ENCODE measurements at places on chromosomes 4 and X.
A peak's percentile ranks its signal among the peaks of the same experiment; 100 is the strongest.

DNA sequence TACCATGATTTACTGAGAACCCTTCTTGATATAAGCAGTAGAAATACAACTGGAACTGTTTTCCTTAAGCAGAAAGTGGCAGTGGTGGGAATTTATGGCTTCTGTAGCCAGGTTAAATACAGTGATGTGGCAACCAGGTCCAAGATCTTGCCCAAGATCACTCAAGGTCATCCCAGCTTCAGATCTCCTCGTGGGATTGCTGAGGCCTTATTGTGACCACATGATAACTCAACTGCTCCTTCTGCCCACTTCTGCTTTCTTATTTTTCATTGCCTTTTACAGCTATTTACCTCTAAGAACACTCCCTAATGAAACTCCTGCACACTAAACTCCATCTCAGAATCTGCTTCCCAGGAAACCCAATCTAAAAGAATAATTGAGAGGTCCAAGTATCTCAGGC, 12.4 kb upstream of the CYBB start:
- peaks cover 16% of the 10 kb centered on the region for H3K27me3 ChIP-seq
- H3K27ac ChIP-seq, result no peak overlapping the region
- H3K4me3 ChIP-seq, result no peak overlapping the region
- H3K4me1 ChIP-seq, result peaks cover 6% of the 10 kb centered on the region
- DNase-seq, result no peak

- no peak overlapping the region for H3K4me3 ChIP-seq
- H3K27me3 ChIP-seq, result peaks cover 3% of the 10 kb centered on the region
These were observed 130.0 kb upstream of the MAP9 start for GRCh38 chr4:155506745-155507144.

DNA sequence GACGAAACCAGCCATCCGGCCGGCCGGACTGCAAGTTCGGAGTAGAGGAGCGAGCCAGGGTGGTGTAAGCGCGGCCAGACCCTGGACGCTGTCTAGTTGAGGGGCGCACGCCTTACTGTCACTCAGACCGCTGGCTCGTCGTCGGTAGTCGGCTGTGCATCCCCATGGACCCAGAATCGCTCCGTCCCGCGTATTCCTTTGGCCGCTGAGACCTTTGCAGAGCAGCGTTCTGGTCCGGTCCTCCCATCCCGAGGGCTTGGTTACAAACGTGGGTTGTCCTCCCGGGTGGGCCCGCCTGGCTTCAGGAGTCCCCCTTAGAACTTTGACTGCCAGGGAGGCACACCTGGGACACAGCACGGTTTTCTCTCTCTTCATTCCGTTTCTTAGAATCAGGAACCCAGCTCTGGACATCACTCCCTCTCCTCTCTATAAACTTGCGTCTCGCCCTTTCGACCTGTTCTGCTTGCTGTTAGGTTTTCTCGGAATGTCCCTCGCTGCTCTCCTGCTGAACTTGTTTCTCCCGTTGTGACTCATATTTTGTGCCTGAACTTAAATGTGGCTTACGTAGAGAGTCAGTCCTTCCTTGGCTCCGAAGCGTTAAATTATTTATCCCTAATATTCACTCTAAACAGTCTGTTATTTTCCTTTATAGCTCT, 672 bp downstream of the PGM2 start:
- no peaks in the 10 kb centered on the region for H3K27me3 ChIP-seq
- no peak for DNase-seq

GRCh38 chrX:12777670-12778069, 13.5 kb upstream of the PRPS2 start:
- H3K27me3 ChIP-seq, result peaks cover 39% of the 10 kb centered on the region
- H3K4me3 ChIP-seq, result no peak overlapping the region
- H3K4me1 ChIP-seq, result no peaks in the 10 kb centered on the region
- no peak overlapping the region for H3K27ac ChIP-seq
- DNase-seq, result no peak

DNA sequence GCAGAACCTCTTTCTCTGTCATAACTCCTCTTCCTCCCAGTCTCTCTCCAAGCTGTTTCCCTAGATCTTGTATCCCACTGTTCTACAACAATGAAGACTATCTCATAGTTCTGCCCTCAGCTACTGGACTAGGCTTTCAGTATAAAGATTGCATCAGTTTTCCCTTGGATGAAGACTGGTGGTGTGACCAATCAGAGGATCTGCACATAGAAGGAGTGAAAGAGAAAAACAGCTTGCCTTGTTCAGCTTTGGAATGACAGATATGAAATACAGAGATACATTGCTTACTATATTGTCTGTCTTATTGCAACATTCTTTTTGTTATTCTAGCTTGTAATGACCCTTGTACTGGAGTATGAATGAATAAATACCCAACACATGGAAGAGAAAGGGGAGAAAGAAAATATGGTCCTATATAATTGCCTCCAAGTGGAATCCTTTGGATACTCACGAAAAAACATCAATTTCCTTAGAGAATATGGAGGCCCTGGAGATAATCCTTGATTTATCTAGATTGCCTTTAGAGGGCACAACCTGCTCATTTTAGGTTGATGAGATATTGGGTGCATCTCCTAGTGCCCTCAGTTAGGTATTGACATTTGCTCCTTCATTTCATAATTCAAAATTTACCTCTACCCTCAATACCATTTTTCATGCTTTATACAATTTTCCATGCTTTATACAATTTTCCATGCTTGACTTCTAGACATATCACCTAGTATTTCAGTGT, 395.8 kb downstream of the NAF1 start:
- no peak overlapping the region for H3K27ac ChIP-seq
- no peaks in the 10 kb centered on the region for H3K27me3 ChIP-seq
- no peaks in the 10 kb centered on the region for H3K4me1 ChIP-seq
- H3K36me3 ChIP-seq, result no peaks in the 10 kb centered on the region
- no peak for DNase-seq
- H3K4me3 ChIP-seq, result no peak overlapping the region

- no peak overlapping the region for H3K4me3 ChIP-seq
- H3K4me1 ChIP-seq, result peaks cover 7% of the 10 kb centered on the region
- DNase-seq, result no peak
- peaks cover 36% of the 10 kb centered on the region for H3K27me3 ChIP-seq
These were observed 115.7 kb upstream of the ZXDA start for GRCh38 chrX:58025979-58026378.

DNA sequence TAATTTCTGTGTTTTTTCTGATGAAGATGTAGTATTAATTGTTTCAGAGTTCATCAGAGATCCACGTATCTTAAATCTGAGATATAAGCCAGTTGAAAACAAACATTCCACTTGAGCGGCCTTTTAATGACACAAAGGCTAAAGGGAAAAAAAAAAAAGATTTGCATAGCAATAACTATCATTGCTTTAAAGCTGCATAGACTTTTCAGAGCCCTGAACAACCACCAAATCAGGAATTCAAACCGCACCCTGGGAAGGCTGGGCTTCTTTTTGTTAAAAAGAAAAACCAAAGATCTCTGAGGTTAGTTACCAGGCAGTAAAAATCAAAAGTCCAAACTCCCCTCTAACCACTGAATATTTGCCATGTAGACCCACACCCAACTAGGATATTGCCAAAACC, 206.0 kb downstream of the HHIP start:
- H3K27ac ChIP-seq, result no peak overlapping the region
- H3K27me3 ChIP-seq, result no peaks in the 10 kb centered on the region
- H3K4me1 ChIP-seq, result no peaks in the 10 kb centered on the region
- H3K36me3 ChIP-seq, result no peaks in the 10 kb centered on the region

DNA sequence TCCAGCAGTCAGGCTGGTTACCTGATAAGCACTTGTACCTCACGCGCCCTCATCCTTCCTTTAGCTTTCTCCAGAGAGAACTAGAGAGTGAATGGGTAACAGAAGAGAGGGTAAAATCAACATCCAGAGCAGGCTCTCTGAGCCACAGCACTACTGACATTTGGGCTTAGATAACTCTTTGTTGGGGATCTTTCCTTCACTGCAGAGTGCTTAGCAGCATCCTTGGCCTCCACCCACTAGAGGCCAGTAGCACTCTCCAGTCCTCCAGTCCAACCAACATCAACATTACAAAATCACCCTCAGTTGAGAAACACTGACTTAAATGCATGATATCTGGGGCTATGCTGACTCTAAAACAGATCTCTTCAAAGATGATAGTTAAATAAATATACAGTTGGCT, 220.7 kb downstream of the TACR3 start:
- no peak overlapping the region for H3K27ac ChIP-seq
- H3K27me3 ChIP-seq, result no peaks in the 10 kb centered on the region
- H3K4me1 ChIP-seq, result peaks cover 6% of the 10 kb centered on the region
- H3K4me3 ChIP-seq, result no peak overlapping the region
- no peaks in the 10 kb centered on the region for H3K36me3 ChIP-seq
- DNase-seq, result no peak

- no peaks in the 10 kb centered on the region for H3K36me3 ChIP-seq
- no peak overlapping the region for H3K27ac ChIP-seq
- no peak for DNase-seq
- H3K4me1 ChIP-seq, result no peaks in the 10 kb centered on the region
- peaks cover 8% of the 10 kb centered on the region for H3K27me3 ChIP-seq
- no peak overlapping the region for H3K4me3 ChIP-seq
These were observed 161.3 kb upstream of the MAGEB18 start for GRCh38 chrX:25976683-25977310.

- H3K27me3 ChIP-seq, result no peaks in the 10 kb centered on the region
- DNase-seq, result no peak
- H3K4me3 ChIP-seq, result no peak overlapping the region
- no peaks in the 10 kb centered on the region for H3K36me3 ChIP-seq
- no peak overlapping the region for H3K27ac ChIP-seq
- no peaks in the 10 kb centered on the region for H3K4me1 ChIP-seq
These were observed 168.7 kb downstream of the STK32B start for GRCh38 chr4:5220028-5220427.

DNA sequence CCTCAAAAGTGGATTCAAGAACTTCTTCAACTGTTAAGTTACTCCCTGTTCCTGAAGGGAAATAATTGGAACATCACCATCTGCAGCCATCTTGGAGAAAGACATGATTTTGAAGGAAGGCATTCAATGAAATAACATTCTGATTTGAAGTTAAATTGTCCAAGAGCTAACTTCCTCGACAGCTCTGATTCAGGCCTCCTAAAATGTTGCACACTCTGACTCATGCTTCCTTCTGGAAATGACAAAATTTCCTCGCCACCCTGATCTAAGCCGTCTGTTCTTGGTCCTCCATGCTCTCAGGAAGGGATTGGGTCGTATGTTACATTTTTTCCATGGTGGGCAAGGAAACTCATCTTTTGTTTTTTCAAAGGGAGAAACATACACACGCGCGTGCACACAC, 496.9 kb upstream of the DIPK2B start:
- no peak overlapping the region for H3K27ac ChIP-seq
- peaks cover 47% of the 10 kb centered on the region for H3K27me3 ChIP-seq
- no peak overlapping the region for H3K4me3 ChIP-seq
- no peaks in the 10 kb centered on the region for H3K36me3 ChIP-seq
- no peak for DNase-seq
- peaks cover 26% of the 10 kb centered on the region for H3K4me1 ChIP-seq

GRCh38 chr4:145888393-145888792, 50.2 kb downstream of the ZNF827 start:
- peaks cover 11% of the 10 kb centered on the region for H3K4me1 ChIP-seq
- no peak overlapping the region for H3K4me3 ChIP-seq
- no peak overlapping the region for H3K27ac ChIP-seq
- no peak for DNase-seq
- no peaks in the 10 kb centered on the region for H3K27me3 ChIP-seq
- peaks cover 90% of the 10 kb centered on the region for H3K36me3 ChIP-seq

DNA sequence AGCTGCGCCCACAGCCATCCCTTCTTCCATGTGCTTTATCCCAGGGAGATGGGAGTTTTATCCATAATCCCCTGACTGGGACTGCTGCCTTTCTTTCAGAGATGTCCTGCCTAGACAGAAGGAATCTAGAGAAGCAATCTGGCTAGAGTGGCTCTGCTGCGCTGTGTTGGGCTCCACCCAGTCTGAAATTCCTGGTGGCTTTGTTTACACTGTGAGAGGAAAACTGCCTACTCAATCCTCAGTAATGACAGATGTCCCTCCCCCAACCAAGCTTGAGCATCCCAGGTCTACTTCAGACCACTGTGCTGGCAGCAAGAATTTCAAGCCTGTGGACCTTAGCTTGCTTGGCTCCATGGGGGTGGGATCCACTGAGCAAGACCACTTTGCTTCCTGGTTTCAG, 116.9 kb upstream of the AR start:
- peaks cover 46% of the 10 kb centered on the region for H3K27me3 ChIP-seq
- H3K4me3 ChIP-seq, result no peak overlapping the region
- H3K36me3 ChIP-seq, result no peaks in the 10 kb centered on the region
- H3K4me1 ChIP-seq, result no peaks in the 10 kb centered on the region

DNA sequence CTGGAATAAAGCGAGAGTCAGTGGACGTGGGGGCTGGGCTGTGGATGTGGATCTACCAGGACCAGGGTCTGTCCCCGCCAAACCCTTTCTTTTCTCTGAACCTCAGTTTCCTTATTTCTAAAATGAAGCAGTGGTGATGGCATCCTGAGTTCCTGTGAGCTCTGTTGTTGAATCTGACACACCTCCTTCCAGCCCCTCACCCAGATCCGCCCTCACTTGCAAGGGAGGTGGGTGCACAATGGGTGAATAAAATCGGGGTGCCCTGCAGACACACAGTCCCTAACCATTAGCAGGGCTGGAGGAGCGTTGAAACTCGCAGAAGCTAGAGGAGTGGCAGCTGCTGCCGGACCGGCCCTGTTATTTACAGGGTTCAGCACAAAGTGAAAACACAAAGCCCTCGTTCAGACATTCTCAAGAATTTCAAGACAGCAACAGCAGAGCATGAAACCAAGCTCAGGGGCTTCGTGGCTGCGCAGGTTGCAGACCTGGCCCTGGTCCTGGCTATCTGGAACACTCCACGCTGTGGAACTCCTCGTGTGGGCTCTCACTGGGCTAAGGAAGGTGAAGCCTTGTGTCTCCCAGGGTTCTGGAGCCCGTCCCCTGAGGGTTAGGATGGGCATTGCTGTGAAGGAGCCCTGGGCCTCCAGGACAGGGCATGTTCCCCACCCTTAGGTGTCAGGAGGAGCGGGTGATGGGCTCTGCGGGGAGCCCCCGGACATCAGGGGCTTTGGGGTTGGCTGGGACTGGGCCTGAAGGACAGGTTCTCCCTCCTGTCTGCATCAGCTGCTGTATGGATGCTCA, 42.9 kb downstream of the PSAPL1 start:
- DNase-seq, result peak; percentile 11
- H3K27me3 ChIP-seq, result peaks cover 24% of the 10 kb centered on the region
- H3K36me3 ChIP-seq, result no peaks in the 10 kb centered on the region
- no peaks in the 10 kb centered on the region for H3K4me1 ChIP-seq

DNA sequence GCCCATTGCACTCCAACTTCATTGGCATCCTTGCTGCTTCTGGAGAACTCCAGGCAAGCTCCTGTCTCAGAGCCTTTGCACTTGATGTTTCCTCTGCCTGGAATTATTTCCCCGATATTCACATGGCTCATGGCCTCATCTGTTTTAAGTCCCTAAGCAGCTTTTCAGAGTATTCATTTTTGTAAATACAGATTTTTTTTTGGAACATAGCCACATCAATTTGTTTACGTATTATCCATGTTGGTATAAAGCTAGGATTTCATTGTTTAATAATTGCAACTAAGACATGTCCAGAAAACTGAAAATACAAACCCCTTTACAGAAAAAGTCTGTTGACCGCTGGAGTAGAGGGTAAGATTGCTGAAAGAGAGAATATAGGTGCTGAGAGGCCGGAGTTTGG, 142.0 kb downstream of the CAMK2D start:
- H3K4me1 ChIP-seq, result peaks cover 30% of the 10 kb centered on the region
- no peak overlapping the region for H3K27ac ChIP-seq
- no peak for DNase-seq
- peaks cover 46% of the 10 kb centered on the region for H3K36me3 ChIP-seq

Measured in activated T-cell treated with anti-CD3 and anti-CD28 coated beads, Interleukin-2, amount 50 U/mL, for 24 hours (primary cell).